ENCODE measurements at places on chromosomes 4 and X.

DNA sequence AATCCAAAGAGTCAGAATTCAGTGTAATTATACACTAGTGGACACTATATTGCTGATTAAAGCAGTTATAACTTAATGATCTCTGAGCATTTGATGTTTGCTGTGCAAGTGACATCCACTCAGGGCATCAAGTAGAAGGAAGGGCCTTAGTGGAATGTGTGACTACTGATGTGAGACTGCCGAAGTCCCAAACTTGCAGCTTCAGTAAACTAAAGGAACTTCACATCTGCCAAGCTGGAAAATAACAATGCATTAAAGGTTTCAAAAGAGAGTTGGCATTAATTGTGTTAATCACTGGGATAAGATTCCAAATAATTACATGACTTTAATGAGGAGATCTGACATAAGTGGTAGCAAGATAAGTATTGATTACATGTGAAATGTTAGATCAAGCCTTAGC is 52.5 kb upstream of the SLC25A4 start:
- no peak for DNase-seq

- DNase-seq, result no peak
Measured at GRCh38 chr4:186021461-186022167, 47.3 kb upstream of the TLR3 start.

DNA sequence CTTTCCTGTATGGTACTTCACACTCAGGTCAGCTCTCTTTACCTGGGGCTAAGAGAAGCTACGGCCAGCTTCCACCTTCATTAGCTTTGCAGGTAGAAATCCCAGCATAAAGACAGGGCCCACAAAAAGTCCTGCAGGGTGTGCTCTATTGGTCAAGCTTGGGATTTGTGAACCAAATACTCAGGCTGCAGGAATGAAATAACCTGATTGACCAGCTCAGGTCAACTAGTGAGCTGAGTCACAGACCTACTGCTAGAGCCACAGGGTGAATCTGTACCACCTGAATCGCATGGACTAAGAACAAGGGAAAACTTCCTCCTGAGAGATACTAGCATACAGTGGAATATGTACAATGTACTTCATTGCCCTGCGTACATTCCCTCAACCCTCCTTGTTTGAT is 172.2 kb downstream of the HHIP start:
- no peak for DNase-seq

DNA sequence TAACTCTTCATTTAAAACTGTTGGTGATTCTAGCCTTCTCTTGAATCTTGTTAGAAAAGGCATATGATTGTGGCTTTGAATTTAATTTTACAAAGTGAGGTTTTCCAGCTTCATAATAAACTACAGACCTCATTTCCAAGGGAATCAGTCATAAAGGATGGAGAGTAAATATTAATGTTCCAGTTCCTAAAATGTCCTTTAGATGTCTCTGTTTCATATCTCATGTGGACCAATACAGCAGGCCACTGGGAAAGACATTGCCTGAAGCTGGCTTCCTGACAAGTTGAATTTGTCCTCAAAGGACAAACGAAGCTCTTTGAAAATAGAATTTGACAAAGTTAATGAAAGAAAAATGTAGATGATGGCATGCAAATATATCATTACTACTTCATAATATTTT is 125.4 kb downstream of the ZNF330 start:
- no peak for DNase-seq

DNA sequence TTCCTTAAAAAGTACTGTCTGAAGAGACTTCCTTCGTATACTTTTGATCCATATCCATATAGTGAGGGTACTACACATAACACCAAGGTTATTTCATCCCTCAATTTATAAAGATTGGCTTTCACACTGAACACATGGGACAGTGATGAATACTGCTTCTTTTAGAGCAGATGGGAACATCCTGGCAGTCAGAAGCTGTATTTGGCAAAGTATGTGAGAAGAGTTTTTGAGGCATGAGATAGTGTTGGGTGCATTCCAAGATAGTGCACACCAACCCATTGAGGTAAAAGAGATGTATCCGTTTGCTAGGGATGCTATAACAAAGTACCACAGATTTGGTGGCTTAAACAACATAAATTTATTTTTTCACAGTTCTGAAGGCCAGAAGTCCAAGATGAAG is 141.1 kb downstream of the MOSPD2 start:
- no peak for DNase-seq

- DNase-seq, result peak; percentile 36
Measured at GRCh38 chrX:73214426-73215094, at the start of gene NAP1L2. Gene NAP1L2 (minus strand): TSS chrX:73214851. CDS start chrX:73214492, 359 bp downstream.

- no peak for DNase-seq
Measured at GRCh38 chr4:8582016-8582415, 1.8 kb downstream of the GPR78 start.

DNA sequence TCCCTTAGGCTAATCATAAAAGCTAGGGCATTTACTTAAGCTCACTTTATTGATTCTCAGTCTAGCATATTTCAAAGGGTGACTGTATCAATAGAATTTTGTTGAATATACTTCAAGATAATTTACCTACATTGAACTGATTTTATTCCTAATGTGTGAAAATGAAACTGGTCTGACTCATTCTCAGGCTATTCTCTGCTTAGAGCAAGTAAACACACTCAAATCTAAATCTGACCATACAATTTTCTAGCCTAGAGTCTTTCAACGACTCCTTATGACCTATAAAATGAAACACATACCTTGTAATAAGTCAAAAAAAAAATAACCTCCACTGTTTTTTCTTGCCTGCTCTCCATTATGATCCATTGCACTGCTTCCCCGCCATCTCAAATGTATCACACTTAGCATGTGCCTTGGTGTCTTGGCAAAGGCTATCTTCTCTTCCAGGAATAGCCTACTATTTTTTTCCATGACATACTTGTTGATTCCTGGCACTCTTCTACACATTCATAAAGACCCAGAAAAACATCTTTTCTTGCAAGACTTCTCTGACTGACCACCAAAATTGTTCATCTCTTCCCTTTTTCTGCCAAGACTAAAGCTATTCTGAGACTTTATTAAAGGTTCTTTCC is 965.1 kb upstream of the HS3ST1 start:
- DNase-seq, result no peak

GRCh38 chr4:26400132-26400531 is 79.3 kb downstream of the RBPJ start:
- DNase-seq, result no peak

DNA sequence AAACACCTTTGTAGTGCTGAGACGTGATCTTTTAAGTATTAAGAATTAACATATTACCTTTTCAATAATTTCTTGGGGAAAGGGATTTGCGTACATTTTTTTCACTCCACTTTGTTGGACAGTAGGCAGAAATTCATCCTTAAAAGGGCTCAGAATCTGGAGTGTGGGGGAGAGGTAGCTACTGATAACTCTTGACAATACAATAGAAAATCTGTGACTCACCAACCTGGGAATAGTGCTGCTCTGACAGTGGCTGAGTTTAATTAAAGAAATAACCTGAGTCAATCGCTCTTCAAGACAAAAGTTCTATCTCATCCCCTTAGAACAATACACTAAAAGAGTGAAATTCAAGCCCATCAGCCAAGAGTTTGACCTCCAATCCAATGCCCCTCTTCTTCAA is 60.2 kb downstream of the SLC9A7 start:
- no peak for DNase-seq

GRCh38 chr4:141432000-141432712 is 204.2 kb upstream of the IL15 start:
- DNase-seq, result no peak

DNA sequence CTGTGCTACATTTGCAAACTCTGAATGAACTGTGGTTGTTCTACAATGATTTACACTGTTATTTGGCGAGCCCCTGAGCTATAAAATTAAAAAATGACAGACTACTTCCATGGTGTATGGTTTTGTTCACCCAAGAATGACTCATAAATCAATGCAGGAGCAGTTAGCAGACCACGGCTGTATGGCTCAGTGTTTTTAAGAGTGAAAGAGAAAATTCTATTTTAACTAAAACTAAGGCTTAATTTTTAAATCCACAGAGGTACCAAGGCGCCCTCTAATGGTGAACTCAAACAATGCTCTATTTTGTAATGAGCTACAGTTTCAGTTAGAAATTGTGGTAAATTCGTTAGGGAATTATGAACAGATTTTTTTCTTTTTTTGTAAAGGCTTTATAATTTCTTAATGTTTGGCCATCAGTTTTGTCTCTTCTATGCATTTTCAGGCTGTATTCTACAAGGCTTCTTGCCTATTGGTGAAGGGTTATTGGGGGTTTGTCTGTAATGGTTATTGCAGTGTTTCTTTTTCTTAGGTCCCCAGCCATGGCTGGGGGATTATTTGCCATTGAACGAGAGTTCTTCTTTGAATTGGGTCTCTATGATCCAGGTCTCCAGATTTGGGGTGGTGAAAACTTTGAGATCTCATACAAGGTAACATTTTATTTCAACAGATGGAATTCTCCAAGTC is 32.5 kb downstream of the HMGB2 start:
- no peak for DNase-seq

DNA sequence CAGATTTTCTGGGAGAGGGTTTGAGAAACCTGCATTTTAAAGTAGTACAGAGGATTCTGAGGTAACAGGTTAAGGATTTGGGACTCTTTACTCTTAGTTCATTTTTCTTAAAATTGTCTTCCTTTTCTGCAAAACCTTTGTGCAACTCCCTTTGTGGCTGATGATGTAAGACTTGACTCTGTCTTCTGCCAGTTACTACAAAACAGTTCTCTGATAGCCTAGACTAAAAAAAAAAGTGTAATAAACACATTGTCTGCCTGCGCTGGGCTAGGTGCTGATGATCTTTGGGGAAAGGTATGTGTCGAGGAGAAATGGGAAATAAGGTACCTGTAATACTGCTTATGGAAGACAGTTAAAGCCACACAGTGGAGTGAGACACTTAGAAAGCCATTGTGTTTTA is 28.7 kb downstream of the IL13RA1 start:
- no peak for DNase-seq

DNA sequence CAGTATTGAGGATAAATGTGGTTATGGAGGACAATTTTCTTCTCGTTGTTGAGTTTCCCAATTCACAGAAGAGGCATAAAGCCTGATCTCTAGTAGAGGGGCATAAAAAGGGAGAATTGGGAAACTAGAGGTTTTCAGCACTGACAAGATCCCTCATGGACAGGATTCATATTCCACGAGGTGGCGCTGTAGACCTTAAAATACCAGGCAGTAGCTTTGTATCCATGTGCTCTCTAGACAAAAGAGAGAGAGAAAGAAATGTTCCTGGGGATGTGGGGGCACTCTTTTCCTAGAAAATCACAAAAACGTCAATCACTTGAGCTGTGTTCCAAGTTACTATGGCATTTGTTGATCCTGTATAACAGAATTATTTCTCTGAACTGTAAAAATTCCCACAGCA is 128.3 kb downstream of the MAGEE1 start:
- DNase-seq, result no peak

DNA sequence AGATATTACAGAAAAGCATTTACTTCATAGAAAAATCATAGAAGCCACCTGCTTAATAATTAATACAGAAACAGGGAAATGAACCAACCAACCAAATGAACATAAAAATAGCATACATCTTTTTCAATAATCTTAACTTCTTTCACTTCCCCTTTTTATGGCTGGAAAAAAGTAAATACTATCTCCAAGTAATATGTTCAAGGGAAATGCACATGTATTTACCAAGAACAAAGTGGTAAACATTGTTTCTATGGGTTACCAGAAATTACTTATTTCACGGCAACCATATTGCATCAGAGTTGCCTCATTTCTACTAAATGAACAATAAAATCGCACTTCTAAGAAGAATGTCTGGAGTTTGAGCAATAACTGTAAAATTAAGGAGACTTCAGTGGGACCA is 321.3 kb downstream of the TMA16 start:
- DNase-seq, result no peak

GRCh38 chr4:6335040-6335590 is 65.5 kb downstream of the WFS1 start:
- DNase-seq, result no peak

DNA sequence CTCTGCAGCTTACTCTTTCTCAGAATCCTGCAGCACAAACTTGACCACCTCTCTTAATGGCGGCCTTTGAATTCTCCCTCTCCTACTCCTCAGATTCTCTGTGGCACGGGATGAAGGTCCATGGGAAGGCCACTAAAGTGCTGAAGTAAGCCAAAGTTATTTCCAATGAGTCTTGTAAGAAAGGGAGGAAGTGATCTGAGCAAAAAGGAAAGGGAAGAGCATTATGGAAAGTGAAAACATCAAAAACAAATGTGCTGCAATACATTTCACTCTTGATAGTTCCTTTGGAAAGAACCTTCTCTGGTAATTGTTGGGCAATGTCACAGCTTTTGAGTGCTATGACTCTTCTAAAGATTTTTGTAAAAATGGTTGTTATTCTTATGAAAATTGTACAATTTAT is 54.3 kb upstream of the CAMK2D start:
- DNase-seq, result no peak

DNA sequence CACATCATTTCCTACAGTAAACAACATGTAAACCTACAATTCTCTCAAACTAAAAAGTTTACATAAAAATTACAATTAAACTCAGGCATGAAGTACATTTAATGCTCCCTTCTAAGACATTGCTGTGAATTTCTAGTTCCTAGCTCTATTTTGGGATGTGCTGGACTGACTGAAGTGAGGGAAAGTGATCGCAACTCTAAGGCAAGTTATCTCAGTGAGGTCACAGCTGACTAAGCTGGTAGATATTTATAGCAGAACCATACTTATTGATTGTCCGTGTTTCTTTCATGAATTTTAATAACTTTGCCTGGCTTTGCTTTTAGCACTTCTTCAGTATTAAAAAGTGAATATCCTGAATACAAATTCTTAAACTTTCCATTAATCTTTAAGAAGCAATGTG is 570.4 kb upstream of the GALNTL6 start:
- DNase-seq, result no peak

- DNase-seq, result no peak
Measured at GRCh38 chr4:80926446-80926845, 104.1 kb upstream of the BMP3 start.

DNA sequence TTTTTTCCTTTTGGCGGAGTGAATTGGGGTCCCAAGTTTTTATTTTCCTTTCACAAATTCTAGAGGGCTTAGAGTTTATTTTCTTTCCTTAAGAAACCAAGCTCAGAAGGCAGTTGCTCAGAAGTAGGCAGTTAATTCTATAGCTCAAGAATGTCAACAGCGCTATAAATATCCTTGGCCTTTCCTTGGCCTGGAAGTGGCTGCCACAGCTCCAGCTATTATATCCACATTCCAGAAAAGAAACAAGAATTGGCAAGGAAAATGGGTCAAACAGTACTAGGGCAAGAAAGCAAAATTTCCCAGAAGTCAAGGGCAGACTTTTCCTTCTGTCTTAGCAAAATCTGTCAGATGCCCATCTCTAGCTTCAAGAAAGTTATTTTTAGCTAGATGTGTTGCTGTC is 31.0 kb downstream of the SLC10A6 start:
- DNase-seq, result no peak

Data from stimulated activated CD4-positive, alpha-beta T cell treated with anti-CD3 and anti-CD28 coated beads, Interleukin-2, amount 100 ng/mL, for 4 hours (primary cell).